ENCODE measurements at places on chromosomes 7 and 10. TPM values are rescaled to one million over a fixed set of nuclear protein-coding genes. Genes with fewer than 3 reads are reported as not detected.

Gene GPC2
- total RNA-seq: 3.2 TPM

Gene PLA2G12B
- not detected for total RNA-seq

GRCh38 chr7:66088861-66089838 is 13.5 kb downstream of the ASL start:
- no peak for DNase-seq

GRCh38 chr7:148472406-148472805 is 118.2 kb upstream of the C7orf33 start:
- DNase-seq: no peak

- DNase-seq: no peak
Observed at GRCh38 chr7:82534684-82535083, 91.1 kb upstream of the CACNA2D1 start.

GRCh38 chr10:52617346-52617745 is 155.2 kb downstream of the MBL2 start:
- DNase-seq: no peak

GRCh38 chr7:2851497-2851896 is 7.4 kb upstream of the GNA12 start:
- DNase-seq: no peak

GRCh38 chr7:48289656-48290055 is 118.4 kb downstream of the ABCA13 start:
- DNase-seq: no peak

- DNase-seq: no peak
Observed at GRCh38 chr7:84251277-84251781, 56.7 kb upstream of the SEMA3A start.

Gene SPAM1
- total RNA-seq: not detected

Gene CLCN1
- not detected for total RNA-seq

Gene ADCK2
- 22.5 TPM for total RNA-seq
